AG10803 (cell line): ENCODE measurements at places on chromosomes 11 and 22.

DNA sequence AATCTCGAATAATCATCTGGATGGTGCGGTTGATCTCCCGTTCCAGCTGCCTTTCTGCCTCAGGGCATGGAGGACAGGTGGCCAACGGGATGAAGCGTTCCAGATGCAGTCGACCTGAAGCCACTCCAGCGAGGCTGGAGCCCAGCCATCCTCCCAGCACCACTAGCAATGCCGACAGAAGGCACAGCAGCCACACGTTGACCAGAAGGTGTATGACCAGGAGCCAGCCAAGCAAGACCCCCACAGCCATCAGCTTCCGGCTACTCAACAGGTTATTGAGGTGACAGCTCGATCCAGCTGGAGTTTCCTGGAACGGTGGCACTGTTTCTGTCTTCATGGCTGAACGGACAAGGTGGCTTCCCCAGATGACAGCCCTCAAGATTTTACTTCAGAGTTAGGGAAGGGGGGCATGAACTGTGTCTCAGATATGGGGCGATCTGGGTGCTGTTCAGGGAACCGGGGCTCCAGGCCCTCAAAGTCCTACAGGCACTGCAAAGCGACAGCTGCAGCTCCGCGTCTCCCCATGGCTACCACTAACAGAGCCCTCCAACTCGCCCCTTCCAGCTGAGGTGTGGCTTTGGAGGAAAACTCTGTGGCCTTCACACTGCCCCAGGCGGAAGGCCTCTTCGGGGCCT is 559 bp downstream of the SNX19 start:
- DNase-seq, result no peak

DNA sequence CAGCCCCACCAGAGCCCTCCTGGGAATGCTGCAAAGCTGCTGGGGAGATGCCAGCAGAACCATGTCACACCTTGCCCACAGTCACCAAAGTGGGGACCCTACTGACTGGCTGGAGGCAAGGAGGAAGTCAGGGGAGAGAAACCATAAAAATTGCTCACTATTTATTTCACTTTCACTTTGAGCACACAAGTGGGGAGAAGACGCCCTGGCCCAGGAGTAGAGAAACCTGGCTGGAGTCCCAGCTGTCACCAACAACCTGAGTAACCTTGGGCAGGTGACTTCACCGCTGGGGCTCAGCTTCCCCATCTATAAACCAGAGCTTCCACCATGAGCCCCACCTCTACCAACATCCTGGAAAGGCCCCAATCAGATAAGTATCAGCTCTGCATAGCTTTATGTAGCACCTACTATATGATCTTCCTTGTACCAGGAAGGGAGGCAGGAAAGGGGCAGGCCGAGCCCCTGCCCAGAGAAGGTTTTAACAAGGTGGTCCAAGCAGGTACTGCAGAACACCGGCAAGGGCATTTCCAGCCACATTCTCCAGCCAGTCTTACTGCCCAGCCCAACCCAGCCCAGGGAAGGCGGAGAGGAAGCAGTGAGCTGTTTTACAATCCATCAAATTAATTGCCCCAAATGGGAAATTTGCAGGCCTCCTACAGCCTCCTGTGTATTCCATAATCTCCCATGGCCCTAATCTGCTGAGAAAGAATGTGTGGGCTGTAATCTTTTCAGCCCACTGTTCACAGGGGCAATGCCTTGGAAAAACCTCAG is 27.6 kb downstream of the PLEKHA7 start:
- DNase-seq, result no peak

GRCh38 chr11:62788991-62789390 is 1.8 kb downstream of the TMEM179B start:
- DNase-seq, result no peak

DNA sequence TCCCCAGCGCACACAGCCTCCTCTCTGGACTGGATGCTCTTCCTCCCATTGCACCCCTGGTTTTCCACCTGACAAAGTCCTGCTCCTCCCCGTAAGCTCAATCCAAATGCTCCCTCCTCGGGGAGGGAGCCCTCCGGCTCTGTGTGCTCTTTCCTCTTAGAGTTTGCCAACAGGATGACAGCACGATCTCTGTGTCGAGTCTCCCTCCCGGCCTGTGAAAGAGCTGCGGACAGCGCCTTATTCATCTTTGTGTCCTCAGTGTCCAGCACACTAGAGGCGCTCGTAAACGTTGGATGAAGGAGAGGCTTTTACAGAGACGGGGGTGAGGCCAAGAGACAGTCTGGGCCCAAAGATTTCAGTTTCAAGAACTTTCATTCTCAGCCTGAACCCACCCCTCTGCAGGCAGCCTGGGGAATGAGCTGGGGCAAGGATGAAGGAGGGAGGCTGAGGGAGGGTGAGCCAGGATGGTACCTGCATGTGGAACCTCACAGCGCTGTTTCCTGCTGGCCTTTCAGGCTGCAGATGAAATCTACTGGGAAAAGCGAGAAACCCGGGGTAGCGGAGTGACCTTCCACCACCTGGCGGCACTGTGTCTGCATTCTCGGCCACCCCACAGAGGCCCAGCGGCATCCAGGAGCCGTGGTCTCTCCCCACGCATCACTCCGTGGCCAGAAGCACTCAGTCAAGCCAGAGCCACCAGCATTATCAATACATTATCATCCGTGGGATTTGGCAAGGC is 8.5 kb upstream of the TMPRSS4 start:
- no peak for DNase-seq

DNA sequence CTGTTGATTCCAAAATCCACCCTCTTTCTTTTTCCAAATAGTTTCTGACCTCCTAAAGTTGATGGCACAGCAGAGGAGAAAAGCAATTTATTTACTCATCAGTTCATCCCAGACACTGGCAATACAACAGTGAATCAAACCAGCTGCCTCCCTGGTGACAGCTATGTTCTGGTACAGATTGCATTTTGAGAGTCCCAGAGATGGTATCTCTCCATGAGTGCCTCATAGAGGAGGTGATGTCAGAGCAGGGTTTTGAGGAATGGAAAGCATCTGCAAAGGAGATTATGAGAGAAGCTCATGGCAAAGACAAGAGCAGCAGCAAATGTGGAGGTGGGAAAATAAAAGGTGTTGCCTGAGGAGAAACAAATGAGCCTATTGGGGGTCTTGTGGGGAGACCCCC is 377.2 kb downstream of the MN1 start:
- DNase-seq, result peak; percentile 47

GRCh38 chr22:26409719-26410335 is 19.2 kb upstream of the ASPHD2 start:
- no peak for DNase-seq

DNA sequence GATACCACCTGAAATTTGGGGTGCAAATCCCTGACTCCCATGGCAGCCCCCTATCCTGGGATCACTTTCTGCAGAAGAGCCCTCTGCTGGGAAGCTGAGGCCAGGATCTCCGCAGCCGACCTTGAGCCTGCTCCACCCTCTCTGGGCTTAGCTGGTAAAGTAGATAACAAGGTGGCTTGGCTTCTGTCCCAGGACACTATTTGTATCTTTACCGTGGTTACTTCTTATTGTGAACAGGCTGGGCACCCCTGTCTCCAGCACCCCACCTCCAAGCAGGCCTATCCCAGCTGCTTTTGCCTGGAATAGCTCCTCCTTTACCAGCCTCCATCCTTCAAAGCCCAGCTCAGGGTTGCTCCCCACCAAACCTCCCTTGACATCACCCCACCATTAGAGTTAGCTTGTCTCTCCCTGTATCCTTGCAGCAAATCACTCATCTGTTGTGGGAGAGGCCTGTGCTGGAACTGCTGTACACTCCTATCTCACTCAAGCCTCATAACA is 35.2 kb upstream of the P2RY2 start:
- no peak for DNase-seq

- no peak for DNase-seq
Measured at GRCh38 chr22:44880610-44881290, 128.4 kb downstream of the ARHGAP8 start.

GRCh38 chr11:6410695-6411430 is 8.0 kb downstream of the APBB1 start:
- no peak for DNase-seq

GRCh38 chr11:122850076-122850631 is 11.9 kb downstream of the CRTAM start:
- no peak for DNase-seq
